ENCODE measurements at places on chromosomes 3 and 15.

DNA sequence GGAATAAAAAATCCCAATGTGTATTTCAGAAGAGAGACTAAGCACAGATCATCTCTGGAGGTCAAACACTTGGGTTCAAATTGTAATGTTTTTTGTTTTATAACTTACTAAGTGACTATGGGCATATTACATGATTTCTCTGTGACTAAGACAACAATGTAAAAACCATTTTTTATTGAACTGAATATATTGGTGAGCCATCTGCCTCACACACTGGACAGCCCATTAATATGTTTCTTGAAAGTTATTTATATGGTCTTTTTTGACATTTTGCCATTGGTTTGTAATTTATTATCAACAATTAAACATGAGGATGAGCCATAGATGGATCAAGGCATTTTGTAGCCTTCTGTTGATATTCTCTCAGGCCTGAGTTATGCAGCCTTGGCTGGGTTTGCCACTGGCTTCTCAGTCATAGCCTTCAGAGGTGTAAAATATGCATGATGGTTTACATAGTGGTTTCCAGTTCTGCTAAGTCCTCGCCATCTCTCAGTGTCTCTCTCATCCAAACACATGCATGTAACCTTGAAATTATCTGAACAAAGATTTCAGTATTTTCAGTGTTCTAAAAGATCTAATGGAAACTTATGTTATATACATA is 997.2 kb downstream of the DIPK2A start:
- no peak for DNase-seq

- DNase-seq: no peak
Observed at GRCh38 chr3:188407158-188407880, 253.4 kb downstream of the LPP start.

DNA sequence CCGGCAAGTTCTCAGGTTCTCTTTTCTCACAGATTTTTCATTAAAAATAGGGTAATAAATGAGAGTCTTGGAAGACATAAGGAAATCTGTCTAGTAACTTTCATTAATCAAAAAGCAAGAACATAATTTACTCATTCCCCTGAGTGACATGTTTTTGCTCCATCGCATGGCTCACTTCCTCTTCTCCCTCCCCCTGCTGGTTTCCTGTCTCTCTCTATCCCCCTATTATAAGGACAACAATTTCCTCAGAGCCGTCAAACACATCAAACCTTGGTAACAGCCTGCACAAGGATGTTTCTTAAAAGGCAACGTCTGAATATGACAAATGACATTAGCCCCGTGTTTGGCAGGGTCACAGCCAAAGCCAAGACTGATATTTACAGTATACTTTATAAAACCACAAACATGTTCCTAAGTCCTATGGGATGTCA is 1149.6 kb downstream of the IGSF11 start:
- no peak for DNase-seq

DNA sequence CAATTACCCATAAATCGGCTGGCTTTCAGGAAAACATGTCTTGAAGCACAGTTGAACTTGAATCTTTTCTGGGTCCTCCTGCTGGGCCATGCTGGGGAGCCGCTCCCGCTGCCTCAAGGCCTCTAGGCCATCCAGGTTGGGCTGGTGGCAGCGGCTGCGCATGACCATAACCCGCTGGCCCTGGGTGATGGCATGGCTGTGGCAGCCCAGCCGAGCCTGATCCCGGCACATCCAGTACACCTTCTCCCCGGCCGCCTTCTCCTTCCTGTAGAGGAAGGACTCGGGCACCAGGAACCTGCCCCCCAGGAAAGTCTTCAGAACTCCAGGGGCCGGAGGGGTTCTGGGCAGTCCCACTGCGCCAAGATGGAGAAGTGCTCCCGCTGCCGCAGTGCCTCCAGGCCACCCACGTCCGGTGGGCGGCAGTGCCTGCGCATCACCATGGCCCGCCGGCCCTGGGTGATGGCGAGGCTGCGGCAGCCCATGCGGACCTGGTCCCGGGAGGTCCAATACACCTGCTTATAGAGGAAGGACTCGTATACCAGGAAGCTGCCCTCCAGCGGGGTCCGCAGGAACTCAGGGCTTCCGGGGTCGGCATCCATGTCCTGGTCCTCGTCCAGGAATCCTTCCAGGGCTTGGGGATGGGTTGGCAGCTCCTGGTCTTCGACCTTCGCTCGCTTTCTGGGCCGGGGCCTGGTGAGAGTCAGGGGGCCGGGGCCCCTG is 84.3 kb upstream of the FXR1 start:
- no peak for DNase-seq

DNA sequence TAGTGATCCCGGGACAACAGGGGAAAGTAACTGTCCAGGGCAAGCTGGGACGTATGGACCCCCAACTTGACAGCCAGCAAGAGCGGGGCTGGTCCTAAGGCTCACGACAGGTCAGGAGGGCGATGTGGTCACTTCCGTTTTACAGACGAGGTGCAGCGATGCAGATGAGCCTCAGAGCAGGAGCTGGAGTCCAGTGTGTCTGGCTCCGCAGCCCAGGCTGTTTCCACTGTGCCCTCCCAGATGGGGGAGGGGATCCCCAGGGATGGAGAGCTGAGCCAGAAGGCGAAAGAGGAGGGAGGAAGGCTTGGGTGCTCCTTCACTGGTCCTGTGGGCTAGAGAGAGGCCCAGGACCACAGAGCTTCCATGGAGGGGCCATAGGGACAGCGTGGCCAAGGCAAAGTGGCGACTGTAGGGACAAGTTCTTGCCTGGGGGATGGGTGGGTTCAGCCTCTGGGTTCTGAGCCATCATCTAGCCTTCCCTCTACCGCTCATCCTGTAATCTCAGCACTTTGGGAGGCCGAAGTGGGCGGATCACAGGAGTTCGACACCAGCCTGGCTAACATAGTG is 5.7 kb downstream of the SNX33 start:
- DNase-seq: no peak

- DNase-seq: no peak
Observed at GRCh38 chr3:144273601-144274000, 302.0 kb downstream of the DIPK2A start.

DNA sequence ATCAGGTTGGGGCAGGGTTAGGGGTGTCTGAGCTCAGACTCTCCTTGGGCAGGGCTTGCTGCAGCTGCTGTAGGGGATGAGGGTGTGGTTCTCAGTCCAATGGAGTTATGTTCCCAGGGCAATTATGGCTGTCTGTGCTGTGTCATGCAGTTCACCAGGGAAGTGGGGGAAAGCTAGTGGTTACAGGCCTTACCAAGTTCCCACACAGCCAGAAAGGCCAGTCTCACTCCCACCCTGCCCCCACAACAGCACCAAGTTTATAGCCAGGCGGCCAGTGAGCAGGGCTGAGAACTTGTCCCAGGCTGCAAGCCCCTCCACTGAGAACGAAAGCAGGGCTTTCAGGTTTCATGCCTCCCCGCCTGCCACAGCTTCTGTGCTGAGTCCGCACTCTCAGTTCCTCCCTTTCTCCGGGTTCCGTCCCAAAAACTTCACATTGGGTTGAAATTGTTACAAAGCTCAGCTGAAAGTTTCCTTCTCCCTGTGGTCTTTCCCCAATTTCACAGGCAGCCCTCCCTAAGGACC is 19.6 kb upstream of the CPOX start:
- no peak for DNase-seq

DNA sequence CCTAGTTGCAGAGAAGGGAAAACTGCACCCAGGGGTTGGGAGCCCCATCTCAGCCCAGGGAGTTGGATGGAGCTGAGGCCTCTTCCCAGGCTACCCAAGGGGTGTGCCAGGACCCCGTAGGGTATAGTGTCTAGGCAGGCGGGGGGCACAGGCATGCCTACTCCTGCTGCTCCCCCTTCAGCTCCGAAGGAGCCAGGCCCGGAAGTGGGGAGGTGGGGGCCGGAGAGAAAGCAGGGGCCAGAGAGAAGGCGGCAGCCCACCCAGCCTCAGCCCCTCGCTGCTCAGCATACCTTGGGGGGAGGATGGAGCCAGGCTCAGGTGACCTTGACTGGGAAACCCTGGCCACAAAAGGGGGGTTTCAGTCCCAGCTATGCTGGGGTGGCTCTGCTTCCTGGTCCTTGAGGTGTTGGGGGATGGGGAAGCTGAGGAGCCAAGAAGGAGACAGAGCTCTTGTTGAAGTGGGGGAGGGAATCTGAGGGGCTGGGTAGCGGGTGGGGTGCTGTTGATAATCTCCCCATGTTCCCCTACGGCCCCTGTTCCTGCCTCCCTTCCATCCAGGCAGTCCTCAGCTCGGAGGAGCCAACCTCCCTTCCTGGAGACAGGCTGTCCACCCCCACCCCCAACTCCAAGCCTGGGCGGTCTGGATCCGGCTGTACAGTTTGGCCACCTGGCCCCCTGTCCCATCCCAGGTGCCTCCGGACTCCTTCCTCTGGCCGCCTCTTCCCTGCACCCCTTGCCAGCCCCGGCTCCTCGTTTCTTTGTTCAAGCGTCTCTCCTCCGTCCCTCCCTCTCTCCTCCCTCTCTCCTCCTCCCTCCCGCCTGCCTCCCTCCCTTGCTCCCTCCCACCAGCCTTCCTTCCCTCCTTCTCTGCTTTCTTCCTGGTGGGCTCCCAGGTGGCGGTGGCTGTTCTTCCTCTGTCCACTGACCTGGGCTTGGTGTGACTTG is 1.7 kb downstream of the SEMA3F start:
- no peak for DNase-seq

DNA sequence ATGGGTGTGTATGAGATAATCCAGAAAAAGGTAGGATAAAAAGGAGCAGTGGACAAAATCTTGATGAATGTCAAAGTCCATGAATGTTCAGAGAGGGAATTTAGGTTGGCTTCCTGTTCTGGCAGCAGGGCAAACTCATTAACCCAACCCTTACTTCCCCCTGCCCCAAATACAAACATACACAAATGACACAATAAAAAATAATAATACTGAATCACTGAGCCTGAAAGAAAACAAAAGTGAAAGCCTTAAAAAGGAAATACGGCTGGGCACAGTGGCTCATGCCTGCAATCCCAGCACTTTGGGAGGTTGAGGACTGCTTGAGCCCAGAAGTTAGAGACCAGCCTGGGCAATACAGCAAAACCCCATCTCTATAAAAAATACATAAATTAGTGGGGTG is 62.9 kb downstream of the GPR176 start:
- DNase-seq: no peak

DNA sequence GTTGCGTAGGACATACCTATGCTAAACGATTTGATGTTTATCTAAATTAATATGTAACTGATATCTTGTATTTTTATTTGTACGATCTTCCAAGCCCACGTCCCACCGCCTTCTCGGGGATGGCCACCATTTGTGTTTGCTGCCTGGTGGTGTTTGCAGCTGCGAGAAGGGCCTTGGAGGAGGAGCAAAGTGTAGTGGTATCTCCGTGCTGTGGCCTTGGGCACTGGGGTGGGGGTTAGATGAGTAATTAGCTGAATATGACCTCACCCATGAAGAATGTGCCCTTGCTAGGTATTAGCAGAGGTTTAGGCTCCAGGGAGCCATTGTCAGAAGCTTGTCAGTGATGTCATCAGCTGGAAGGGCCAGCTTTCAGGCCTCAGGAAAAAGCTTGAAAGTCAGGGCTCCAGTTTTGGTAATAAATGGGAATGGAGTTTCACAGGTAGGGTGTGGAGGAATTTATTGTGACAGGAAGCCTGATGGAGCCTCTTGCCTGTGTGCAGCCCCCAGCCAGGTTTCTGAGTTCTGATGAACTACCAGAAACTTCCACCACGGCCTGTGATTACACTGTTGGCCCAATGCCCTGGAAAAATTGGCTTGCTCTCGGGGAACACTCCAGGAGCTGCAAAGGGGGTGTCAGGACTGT is 41.0 kb downstream of the FLNB start:
- no peak for DNase-seq

- DNase-seq: no peak
Observed at GRCh38 chr3:171465763-171466162, 5.6 kb upstream of the TNIK start.

- no peak for DNase-seq
Observed at GRCh38 chr3:152352554-152352953, 83.8 kb downstream of the MBNL1 start.

GRCh38 chr3:133208184-133208583 is 170.0 kb downstream of the TMEM108 start:
- no peak for DNase-seq

- DNase-seq: no peak
Observed at GRCh38 chr3:40148827-40149226, 160.7 kb upstream of the EIF1B start.

DNA sequence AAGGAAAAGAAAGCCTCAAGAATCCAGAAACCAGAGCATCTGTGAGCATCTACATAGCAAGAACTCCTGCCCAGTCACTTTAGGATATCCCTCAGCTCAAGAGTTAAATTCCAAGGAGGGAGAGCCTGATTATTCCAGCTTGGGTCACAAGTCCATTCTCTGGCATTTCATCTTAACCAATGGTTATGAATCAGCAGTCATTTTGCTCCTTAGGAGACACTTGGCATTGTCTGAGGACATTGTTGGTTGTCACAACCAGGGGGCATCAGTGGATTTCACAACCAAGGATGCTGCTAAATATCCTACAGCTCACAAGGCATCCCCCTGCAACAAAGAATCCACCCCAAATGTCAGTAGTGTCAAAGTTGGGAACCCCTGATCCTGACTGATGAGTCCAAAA is 51.0 kb upstream of the LMCD1 start:
- no peak for DNase-seq

DNA sequence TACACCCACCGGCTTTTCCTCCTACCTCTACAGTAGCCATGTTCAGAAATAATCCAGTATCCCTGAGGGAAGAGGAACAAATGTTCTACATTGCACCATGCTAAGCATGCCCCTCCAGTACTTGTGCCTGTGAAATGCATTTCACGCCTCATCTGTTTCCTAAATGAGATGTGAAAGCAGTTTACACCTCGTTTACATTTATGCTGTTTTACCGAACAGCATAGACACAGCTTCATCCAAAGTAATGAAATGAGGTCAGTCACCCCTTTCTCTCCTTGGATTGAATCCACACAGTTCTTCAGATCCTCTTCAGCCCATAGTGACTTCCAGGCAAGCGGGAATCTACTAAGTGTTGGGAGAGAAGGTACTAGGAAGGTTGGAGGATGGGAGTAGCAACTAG is 514.3 kb downstream of the PDCD6IP start:
- DNase-seq: no peak

DNA sequence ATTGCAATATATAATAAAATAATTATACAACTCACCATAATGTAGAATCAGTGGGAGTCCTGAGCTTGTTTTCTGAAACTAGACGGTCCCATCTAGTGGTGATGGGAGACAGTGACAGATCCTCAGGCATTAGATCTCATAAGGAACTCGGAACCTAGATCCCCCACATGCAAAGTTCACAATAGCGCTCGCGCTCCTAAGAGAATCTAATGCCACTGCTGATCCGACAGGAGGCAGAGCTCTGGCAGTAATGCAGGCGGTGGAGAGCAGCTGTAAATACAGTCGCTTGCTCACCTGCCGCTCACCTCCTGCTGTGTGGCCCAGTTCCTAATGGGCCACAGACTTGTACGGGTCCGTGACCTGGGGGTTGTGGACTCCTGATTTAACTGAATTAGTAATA is 87.8 kb downstream of the P3H2 start:
- no peak for DNase-seq
